ENCODE measurements at places on chromosomes 4 and X. TPM values are rescaled to one million over a fixed set of nuclear protein-coding genes. Genes with fewer than 3 reads are reported as not detected.

The MAGEB2 gene
- total RNA-seq: not detected

DNA sequence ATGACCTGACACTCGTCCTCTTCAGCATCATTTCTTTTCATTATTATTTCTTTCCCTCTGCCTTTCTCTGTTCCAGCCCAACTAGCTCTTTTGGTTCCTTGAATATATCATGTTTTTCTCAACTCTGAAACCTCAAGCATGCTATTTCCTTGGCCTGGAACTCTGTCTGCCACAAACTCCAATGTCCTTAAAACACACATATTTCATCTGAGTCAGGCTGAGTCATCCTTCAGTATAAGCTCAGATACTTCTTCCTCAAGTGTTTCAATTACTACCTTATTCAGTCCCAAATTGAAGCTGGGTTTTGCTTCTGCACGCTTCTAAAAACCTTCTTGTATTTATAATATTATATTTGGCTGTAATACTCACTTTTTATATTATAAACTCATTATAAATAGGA lies 424.2 kb downstream of the PDGFC start:
- no peak for DNase-seq

- no peak for DNase-seq
These were observed 28.3 kb upstream of the SERTM2 start for GRCh38 chrX:111483135-111483534.

The AMER1 gene
- total RNA-seq: 5.7 TPM

DNA sequence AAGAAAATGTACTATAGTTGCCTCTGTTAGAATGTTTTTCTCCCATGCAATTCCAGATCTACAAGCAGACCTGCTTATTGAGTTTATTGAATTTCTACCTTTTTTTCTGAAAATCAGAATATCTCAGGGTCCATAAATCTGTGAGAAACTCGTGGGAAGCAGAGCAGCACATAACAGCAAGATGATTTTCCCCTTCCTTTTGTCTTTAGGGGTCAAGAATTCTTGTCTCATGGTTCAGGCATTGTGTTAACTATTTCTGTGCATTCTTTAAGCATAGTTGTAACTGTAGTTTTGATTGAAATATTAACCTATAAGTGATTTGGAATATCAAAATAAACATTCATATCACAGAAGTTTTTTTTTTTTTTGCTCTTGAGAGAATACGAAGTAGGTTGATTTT lies 11.4 kb downstream of the EDNRA start:
- DNase-seq: no peak

GRCh38 chr4:152785639-152786615 lies 6.2 kb downstream of the ARFIP1 start:
- DNase-seq: no peak

DNA sequence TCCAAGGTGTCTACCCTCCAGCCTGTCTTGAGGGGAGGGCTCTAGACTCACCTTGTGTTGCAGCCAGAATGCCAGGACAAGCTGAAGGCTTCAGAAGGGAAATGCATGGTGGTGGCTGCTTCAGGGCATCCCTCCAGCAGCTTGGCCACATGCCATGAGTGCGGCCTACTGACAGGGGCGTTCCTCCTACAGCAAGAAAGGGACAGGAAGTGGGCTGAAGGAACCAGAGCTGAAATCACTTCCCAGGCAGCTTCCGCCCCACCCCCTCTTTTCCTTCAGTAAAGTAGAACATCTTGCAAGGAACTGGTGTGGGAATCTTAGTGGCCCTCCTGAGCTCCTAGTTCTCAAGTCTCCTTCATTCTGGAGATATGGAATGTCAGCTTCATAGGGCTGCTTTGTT lies 167.5 kb upstream of the DGKK start:
- DNase-seq: no peak

GRCh38 chrX:39367416-39367815 lies 566.2 kb downstream of the MID1IP1 start:
- no peak for DNase-seq

DNA sequence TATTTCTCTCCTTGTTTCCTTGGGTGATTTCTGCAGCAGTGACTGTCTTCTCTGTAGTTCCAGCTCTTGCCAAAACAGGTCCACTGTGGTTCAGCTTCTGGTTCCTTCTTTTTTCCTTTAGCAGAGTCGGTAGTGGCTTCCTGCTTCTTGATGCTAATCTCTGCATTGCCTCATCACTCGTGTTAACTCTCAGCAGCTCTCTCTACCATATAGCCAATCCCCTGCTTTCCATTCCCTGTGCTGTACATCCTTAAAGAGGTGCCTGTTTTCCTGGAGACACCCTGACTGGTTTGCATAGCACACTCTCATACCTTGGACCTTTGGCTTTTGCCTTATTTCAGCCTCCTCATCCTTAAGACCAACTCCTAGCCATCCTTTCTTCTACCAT lies 191.2 kb upstream of the LNX1 start:
- DNase-seq: no peak

GRCh38 chrX:66142351-66142750 lies 21.7 kb upstream of the HEPH start:
- no peak for DNase-seq

The FGD1 gene
- total RNA-seq: 6.7 TPM
